Stimulated activated CD4-positive, alpha-beta T cell treated with anti-CD3 and anti-CD28 coated beads, Interleukin-12 subunit alpha, Interleukin-12 subunit beta, amount 100 ng/mL, for 24 hours (primary cell): ENCODE measurements at places on chromosomes 16 and 17.

- DNase-seq = no peak
Measured at GRCh38 chr16:66901626-66902025, 17.1 kb downstream of the CDH16 start.

- DNase-seq = peak; percentile 38
Measured at GRCh38 chr16:46859719-46860152, 24.4 kb upstream of the GPT2 start.

GRCh38 chr16:52376676-52377280 lies 170.2 kb downstream of the TOX3 start:
- no peak for DNase-seq

DNA sequence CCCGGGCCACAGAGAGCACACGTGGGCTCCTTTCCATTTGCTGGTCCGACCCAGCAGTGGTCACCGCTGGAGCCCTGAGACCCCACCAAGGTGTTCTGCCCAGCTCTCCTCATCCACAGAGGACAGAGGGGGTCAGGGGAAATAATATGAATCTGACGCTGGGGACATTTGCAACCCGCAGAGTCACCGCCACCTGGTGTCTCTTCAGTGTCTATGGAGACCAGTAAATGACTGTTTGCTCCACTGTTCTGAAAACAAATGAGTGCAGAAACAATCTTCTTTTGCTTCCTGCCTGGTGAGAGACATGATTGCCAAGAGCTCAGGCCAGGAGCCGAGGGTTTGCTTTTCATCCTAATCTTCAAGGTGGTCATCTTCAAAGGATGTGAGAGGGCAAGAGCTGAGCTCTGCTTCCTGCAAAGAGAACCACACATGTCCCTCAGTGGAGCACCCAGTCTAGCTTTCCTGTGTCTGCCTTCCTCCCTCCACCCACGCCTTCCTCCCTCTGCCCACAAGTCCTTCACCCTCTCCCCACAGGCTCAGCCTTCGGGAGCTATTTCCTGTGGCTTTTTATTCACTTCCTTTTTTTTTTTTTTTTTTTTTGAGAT lies 14.7 kb upstream of the KLHDC4 start:
- DNase-seq = peak; percentile 79

DNA sequence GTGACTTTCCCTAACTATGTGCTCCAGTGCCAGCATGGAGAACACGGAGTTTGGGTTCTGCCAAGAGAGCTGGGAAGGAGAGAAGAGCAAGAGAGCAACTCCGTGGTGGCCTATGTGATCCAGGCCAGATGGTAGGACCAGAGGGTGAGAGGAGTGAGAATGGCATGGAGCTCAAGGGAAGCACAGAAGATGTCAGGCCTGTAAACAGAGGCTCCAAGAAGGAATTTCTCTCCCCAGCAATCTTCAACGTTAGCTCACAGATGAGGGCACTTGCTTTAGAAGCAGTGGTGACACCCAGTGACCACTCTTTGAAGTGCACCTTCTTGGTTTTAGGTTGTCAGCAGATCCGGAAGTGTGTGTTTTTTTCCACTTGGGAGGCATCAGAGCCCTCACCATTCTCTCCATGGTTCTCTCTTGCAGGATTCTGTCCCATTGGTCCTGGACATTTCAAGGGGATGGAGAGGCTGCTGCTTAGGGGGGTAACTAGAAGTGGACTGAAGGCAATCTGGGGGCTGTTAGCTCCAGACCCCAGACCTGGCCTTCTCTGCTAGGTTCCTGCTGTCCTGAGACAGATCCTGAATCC lies 18.1 kb upstream of the TMEM98 start:
- DNase-seq = peak; percentile 59

- DNase-seq = no peak
Measured at GRCh38 chr16:70508752-70509151, 14.6 kb downstream of the COG4 start.

DNA sequence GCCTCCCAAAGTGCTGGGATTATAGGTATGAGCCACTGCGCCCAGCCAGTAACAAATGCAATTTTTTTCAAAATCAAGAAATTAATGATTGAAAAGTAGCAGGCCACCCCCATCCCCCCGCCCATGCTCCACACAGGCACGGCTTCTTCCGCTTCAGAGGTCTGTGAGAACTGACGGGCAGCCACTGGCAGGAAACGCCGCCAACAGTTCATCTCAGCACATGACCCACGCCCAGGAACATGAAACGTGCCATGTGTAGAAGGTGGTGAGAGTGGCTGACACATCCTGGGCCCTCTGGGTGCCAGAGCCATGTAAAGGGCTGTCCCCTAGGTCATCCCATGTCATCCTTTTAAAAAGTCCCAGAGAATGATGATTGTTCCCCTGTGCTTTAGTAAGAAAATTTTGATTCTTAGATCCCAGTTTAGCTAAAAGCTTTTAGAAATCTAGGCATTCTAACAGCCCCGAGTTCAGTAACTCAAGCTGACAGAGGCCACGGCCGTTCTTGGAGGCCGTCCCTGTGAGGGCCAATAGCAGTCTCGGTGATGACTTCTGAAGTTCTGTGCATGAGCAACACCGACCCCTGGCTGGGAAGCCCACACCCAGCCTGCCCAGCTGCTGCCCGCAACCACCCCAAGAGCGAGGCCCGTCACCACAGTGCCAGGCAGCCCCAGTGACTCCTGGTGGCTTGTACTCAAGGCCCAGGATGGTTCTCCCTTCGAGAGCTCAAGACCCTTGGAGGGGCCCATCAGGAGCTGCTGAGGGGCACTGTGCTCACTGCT lies 52.1 kb downstream of the KLHDC4 start:
- peak; percentile 16 for DNase-seq

- DNase-seq = no peak
Measured at GRCh38 chr16:48140821-48141220, 15.0 kb downstream of the ABCC12 start.

- no peak for DNase-seq
Measured at GRCh38 chr17:56257075-56257474, 103.8 kb downstream of the ANKFN1 start.

DNA sequence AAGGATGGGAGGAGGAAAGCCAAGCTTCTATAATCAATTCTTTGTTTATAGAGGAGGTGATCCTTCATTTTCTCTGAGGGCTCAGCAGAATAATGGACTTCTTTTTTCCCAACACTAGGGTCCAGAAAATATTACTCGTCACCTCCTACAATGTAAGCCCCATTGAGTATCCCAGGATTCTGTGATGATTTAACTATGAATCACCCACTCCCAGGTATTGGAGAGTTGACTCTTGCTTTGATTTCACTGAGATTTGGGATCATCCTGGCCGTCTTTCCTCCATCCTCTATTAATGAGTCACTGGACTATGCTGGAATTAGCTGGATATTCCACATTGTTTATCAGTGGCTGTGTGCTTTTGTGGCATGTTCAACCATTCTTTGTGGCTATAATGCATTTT lies 452.0 kb downstream of the NPIPA7 start:
- DNase-seq = no peak

DNA sequence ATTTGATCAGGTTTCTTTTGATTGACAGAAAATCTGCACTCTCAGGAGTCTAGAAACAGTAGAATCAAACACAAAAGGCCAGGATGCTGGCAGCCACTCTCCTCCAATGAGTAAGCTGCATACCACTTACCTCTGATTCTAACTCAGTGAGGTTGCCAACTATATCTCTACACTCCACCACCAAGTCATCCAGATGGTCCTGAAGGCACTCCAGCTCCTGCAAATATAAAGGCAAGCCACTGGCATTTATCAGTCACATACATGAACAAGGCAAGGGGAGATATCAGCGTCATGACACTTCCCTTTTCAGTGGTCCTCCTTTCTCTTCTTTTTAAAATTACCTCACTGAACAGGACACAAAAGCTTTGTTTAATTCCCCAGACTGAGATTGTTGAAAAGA lies 53.1 kb upstream of the CLEC18B start:
- DNase-seq = no peak

- no peak for DNase-seq
Measured at GRCh38 chr16:63361032-63361624, 1324.9 kb upstream of the CDH8 start.

GRCh38 chr16:30149250-30149930 lies 26.4 kb upstream of the MAPK3 start:
- DNase-seq = no peak

GRCh38 chr17:76772842-76773525 lies 35.1 kb downstream of the MFSD11 start:
- DNase-seq = peak; percentile 15

DNA sequence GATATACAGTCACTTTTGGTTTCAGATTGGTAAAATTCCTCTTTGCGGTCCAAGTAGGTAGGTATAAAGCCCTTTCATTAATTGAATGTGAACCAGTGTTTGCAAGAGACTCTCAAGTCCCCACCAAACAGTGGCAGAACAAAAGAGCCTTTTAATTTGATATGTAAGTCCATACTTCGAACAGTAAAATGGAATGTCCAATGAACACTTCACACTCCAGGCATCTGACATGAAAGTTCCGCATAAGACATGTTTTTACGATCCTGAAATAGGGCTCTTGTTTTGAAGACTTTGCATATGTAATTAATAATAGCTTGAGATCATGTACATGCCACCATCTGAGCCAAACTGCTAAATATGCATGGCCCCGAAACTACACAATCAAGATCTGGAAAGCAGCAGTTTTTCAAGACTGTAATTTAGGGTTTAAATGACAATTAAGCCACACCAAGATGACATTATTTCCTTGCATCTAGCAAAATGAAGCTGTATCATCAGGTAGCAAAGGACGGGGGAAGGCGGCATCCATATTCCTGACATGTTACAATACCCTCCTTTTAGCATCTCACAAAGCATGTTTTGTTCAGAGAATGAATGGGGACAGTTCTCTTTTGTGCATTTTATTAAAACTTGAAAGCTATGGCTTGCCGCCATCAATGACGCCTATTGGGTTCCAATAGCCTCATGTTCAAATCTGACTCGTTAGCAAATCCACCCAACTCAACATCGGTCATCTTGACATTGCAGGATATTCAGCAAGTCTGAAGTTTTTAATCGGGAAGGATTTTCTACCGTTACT lies 39.4 kb downstream of the LITAF start:
- no peak for DNase-seq

DNA sequence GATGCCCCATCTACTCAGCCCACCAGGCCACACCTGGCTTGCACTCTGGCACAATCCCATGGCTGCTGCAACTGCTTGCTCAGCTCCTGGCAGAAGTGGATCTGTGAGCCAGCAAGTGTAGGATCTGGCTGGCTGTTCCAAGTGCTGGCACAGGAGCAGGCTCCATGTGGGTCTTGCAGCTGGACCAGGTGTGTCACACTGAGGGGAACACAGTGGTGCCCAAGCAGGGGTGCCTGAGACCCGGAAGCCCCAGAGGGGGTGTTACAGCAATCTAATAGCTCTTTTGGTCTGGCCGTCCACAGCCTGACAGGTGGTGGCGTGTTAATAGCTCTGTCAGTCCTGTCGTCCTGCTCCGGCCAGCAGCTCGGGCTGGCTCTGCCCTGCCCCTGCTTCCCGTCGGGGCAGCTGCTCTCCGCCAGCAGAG lies 19.6 kb upstream of the GOT2 start:
- no peak for DNase-seq
